ENCODE measurements at places on chromosomes 5 and 9. TPM values are rescaled to one million over a fixed set of nuclear protein-coding genes. Genes with fewer than 3 reads are reported as not detected.

PCDHGA11 gene
- total RNA-seq = 11.7 TPM

TCF7 gene
- total RNA-seq = 0.37 TPM

XRCC4 gene
- 11.0 TPM for total RNA-seq

STPG3 gene
- not detected for total RNA-seq

DBH gene
- total RNA-seq = not detected

OR1J2 gene
- total RNA-seq = not detected

ARHGEF28 gene
- 49.0 TPM for total RNA-seq

URM1 gene
- total RNA-seq = 31.5 TPM

GPRIN1 gene
- 9.8 TPM for total RNA-seq

UBAP2 gene
- total RNA-seq = 16.9 TPM

BTNL3 gene
- not detected for total RNA-seq

ORM2 gene
- total RNA-seq = not detected

KIF12 gene
- not detected for total RNA-seq

EMB gene
- total RNA-seq = 3.2 TPM

LHX3 gene
- not detected for total RNA-seq

PCYOX1L gene
- total RNA-seq = 9.7 TPM

FIBCD1 gene
- 1.4 TPM for total RNA-seq

NPDC1 gene
- 13.3 TPM for total RNA-seq

Data from uterine smooth muscle cell (primary cell).